HCEC 1CT (cell line): ENCODE measurements at places on chromosomes 3 and 15.

GRCh38 chr3:59867185-59868002, 817.6 kb upstream of the CFAP20DC start:
- no peak for DNase-seq

DNA sequence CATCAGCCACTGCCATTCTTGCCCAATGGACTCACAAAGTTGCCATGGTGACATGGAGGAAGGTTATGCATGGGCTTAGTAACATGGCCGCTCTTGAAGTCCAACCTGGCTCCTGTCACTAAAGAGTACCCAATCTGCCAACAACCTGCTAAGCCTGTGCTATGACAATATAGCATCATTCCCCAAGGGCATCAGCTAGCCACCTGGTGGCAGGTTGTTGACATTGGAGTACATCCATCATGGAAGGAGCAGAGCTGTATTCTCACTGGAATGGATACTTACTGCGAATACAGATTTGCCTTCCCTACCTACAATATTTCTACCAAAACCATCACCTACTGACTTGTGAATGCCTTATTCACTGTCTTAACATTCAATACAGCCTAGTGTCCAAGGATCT, 138.9 kb upstream of the RORA start:
- DNase-seq, result no peak

DNA sequence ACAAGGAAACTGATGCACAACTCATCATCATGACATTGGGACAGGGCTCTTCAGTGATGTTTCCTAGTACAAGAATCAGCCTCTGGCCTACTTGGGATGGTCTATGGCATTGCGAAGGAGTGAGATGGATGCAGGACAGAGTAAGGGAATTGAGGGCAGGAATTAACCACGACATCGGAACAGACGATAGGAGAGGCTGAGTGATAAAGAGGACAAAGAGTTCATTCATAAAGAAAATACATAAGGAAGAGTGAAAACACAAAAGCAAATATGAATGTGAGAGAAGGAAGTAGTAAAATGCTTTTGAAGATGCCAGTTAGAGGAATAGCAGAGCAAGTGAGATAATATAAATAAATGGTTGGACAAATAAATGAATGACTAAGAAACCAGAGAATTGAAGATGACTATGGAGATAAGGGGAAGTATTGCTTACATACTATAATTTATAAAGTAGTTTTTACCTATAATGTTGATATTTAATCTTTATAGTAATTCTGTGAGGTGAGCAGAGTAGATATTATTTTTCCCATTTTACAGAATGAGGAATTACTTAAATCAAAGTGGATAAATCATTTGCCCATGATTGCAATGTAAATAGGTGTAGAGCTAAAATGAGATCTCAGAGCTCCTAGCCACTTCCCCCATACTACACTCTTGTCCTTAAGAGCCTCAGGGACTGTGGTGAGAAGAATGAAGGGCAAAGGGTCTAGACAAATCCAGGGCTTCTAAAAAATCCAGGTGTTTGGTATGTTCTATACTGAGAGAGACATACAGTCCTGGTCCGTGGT, 203.3 kb downstream of the DTWD1 start:
- DNase-seq, result no peak

DNA sequence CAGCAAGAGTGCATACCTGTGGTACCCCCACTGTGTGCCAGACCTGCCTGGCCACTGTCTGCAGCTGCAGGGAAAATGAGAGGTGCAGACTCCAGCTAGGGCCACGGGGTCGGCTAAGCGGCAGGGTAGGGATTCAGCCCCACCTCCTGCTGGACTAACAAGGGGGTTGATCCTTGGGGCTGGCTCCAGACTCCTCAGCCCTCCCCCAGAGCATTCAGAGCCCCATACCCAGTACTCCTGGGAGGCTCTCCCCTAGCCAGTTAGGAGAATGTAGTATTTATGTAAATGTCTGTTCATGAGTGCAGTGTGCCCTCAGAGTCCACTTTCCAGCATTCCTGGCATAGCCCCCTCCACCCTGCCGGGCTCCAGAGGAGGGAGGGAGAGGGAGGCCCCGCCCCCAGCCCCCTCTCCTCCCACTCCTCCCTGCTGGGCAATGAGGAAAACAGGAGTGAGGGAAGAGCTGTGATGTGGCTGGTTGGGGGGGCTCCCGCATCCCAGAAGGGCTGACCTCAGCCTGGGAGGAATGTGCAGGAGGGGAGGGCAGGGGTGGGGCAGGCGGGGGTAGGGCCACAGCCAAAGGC, 4.5 kb upstream of the SEMA3B start:
- peak; percentile 63 for DNase-seq

GRCh38 chr3:111723293-111724215, 128.4 kb upstream of the ZBED2 start:
- DNase-seq, result peak; percentile 88

GRCh38 chr3:136802481-136802996, 16.4 kb upstream of the SLC35G2 start:
- peak; percentile 29 for DNase-seq

DNA sequence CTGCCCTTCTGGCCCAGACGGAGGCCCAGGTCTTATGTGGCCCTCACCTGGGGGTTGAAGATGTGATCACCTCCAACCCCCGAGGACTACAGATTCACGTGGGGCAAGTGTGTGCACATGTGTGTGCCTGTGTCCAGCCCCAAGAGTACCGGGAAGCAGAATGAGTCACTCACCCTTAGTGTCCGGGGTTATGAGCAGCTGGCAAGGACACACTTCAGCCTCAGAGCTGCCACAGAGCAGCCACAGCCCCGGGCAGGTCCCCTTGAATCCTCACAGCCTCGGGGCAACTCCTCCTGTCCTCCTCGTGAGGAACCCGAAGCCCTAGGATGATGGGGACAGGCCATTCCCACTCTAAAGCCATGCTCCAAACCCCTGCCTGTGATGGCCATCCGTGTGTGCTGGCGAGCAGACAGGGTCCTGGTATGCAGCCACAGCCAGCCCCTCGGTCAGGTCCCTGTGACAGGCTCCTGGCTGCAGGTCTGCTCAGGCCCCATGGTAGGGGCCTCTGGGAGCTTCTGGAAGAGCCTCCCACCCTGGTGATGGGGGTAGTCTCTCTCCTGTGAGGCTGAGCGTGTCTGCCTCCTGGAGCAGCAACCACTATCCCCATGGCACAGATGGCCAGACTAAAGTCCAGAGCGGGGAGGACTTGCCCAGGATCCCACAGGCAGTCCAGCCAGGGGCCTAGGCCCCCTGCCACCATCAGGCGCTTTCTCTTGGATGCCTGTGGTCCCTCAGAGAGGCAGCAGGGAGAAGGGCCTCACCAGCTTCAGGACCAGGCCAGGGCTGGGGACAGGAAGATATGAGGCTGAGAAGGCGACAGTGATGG, 852 bp downstream of the STAB1 start:
- DNase-seq, result peak; percentile 65

- DNase-seq, result no peak
Observed at GRCh38 chr3:32347343-32348125, 44.1 kb upstream of the CMTM7 start.

- no peak for DNase-seq
Observed at GRCh38 chr3:184171562-184171961, 3.1 kb upstream of the AP2M1 start.

- no peak for DNase-seq
Observed at GRCh38 chr3:115996420-115997108, 373.3 kb downstream of the GAP43 start.

GRCh38 chr15:27086149-27086548, 115.2 kb downstream of the GABRG3 start:
- no peak for DNase-seq

GRCh38 chr3:135078283-135078682, 283.2 kb downstream of the EPHB1 start:
- no peak for DNase-seq

- DNase-seq, result no peak
Observed at GRCh38 chr3:51679777-51680176, 8.7 kb downstream of the TEX264 start.

DNA sequence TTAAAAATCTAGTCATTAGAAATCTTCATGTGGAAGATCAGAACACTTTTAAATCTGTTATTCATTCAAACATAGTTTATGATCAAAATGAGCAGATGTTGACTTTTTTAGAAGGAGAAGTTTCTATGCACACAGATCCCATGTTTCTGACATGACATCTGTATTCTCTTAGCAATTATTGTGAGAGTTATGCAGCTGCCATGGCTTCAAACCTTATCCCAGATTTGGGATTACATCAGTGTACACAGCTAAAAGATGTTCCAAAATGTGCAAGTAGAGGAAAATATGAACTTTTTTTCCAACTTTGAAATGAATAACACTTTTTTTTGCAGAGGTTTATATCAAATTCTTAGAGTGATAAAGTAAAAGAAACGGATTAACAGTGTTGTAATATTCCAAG, 1166.9 kb downstream of the ZPLD1 start:
- no peak for DNase-seq

GRCh38 chr3:66712210-66712609, 211.4 kb upstream of the LRIG1 start:
- DNase-seq, result no peak

DNA sequence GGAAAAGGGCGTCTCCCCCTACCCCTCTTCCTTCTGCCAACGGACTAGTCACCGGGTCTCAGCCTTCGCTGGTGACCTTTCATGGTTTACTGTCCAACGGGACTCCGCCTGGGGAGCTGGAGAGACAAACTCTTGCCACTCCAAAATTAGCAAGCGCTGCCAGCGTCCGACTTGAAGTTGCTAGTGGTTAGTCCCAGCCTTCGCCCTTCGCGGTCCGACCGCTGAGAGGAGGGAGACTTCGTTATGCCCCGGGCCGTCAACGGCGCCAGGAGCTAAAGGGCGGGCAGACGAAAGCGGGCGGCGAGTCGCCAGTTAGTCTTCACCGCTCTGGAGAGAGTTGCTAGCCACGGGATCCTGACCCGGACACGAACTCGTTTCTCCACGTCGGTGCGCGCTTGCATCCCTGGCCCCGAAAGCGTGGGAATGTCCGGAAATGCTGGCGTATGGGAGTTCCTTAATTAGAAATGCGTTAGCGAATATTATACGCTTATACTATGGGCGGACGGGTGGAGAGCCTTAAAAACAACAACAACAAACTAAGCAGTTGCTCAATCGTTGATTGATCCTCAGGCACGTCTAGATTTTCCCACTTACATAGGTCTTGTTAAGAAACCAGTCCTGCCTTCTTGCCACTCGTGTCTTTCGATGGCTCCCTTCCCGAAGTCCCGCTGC, 716 bp downstream of the SMC4 start:
- DNase-seq, result peak; percentile 43

- peak; percentile 55 for DNase-seq
Observed at GRCh38 chr3:81492040-81492439, 269.4 kb downstream of the GBE1 start.

DNA sequence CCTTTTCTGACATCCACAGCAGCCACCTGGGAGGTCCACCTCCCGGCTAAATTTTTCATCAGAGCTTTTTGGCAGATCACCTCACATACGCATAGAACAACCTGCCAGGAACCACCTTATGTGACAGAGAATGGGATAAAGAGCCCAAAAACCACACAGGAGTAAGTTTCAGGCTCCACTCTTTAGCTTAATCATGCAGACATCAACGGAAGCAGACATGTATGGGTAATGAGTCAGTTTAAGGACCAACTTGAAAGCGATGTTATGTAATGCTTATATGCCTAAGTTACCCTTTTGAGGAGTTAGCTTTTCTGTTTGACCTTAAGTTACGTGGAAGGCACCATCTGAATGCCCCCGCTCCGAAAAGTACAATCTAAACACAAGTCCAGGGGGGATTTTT, 183.3 kb upstream of the BHLHE40 start:
- no peak for DNase-seq

GRCh38 chr15:27328186-27328585, 357.2 kb downstream of the GABRG3 start:
- DNase-seq, result no peak

GRCh38 chr15:68508485-68509189, 70.2 kb upstream of the CORO2B start:
- DNase-seq, result no peak

- DNase-seq, result no peak
Observed at GRCh38 chr15:63025460-63025859, 17.1 kb upstream of the TPM1 start.

GRCh38 chr3:83500422-83500821, 1458.4 kb upstream of the CADM2 start:
- DNase-seq, result no peak

GRCh38 chr15:42695527-42696071, 41.3 kb downstream of the CDAN1 start:
- no peak for DNase-seq

GRCh38 chr15:65062061-65062460, 5.7 kb downstream of the RASL12 start:
- DNase-seq, result no peak

DNA sequence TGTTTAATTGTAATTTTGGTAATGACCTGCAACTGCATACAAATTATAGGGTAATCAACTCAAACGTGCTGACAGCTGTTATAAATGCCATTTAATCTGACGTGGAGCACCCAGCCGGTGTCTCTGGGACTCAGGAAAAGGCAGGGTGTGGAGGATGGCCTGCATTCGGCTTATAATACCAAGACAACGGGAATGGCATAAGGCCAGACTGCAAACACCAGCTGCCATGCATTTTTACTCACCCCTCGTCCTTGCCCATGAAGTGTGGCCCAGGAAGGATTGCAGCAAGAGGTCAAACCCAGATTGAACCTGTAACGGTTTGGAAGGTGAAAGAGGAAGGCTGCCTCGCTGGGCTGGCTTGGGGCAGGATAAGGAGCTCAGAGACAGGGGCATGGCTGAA, 96.4 kb downstream of the WNT7A start:
- DNase-seq, result no peak

- DNase-seq, result no peak
Observed at GRCh38 chr15:48828906-48829305, 18.0 kb upstream of the CEP152 start.

DNA sequence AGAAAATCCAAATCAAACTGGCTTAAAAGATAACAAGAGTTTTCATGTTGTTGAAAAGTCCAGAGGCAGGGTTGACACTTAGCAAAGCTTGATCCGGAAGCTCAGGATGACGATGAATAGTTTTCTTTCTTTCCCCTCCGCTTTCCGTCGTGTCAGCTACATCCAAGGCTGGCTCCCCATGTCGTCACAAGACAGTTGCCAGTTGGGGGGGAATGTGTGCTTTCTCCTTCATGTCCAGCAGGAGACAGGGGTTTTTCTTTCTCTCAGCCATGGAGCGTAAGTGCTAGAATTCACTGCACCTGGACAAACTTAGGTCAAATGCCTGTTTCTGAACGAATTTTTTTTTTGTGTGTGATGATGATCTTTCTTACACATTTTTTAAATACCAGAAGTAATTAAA, 273.8 kb upstream of the RGMA start:
- no peak for DNase-seq

GRCh38 chr15:99961011-99961441, 227.8 kb upstream of the LYSMD4 start:
- no peak for DNase-seq
